ENCODE measurements at places on chromosomes 7 and 10.

- DNase-seq: no peak
Observed at GRCh38 chr10:35433851-35434426, 97.6 kb downstream of the CCNY start.

DNA sequence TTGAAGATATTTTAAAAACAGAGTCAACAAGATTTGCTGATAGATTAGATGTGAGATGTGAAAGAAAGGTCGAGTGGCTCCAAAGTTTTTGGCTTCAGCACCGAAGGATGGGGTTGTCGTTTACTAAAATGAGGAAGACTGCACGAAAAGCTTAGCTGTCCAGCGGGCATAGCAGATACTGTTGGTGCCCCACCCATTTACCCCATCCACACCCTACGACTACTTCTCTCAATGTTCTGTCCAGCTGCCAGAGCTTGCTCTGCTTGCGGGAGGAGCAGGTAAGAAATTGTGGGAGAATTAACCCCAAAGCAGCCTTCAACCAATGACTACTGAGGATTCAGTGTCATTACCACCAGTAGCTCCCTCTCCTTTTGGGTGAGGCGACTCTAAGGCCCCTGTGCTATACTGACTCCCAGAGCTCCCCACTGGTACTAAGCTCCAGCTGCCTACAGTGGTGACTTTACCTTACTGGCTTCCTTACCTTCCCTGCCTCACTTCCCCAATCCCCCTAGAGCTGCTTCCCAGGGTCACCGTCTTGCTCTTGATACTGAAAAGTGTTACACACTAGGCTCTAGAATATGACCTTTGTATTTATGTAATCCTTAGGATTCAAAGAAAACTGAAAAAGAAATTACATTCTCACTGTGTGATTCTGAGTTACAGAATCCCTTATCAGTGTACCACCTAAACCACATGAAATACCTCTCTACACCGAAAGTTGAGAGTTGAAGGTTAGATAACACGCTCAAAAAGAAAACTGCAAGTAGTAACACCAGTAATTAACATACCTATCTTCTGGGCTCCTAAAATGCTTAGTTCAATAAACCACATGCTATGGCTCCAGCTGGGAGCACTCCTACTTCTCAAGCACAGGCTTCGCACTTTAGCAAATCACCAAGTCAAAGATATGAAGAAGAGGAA, 22.3 kb downstream of the CACUL1 start:
- no peak for DNase-seq

GRCh38 chr10:121509112-121509511, 89.1 kb downstream of the FGFR2 start:
- DNase-seq: no peak

DNA sequence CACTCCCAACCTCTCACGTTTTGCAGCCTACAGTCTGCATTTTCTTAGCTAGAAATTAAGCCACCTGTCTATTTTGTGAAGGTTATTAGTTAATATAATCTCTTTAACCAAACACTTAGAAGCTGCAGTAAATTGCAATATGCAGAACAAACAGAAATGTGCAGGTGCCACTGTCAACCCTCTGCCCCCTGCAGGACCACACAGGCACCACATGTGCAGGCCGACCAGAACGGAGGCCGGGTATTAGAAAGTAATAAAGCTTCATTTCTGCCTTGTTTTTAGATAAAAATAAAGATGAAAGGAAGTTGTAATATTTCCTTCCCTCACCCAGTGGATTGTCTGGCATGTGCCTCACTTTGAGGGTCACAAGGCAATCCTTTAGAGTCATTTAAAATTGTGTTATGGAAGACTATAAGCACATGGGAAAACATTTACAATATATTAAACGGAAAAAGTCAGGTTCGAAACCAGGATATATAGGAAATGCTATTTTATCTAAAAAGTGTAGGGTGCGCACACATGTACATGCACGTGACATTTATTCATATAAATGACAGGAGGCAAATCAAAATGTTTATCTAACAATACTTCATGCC, 158.2 kb downstream of the ARHGAP12 start:
- peak; percentile 28 for DNase-seq

DNA sequence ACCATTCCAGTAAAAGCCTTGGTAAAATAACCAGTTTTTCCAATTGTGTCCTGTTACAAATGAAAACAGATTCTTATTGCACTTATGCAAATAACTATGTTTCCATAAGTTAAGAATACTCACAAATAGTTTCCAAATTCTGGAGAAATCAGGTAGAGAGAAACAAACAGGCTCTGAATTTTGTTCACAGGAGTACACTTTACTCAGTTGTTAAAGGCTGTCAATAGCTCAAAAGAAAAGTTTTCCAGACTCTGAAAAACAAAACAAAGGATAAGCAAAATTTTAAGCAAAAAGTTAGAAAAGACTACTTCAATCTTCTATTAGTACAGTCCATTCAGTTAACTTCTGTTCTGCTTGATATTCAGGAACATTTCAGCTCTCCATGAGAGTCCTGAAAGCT, 32.8 kb upstream of the ZNF365 start:
- DNase-seq: no peak

DNA sequence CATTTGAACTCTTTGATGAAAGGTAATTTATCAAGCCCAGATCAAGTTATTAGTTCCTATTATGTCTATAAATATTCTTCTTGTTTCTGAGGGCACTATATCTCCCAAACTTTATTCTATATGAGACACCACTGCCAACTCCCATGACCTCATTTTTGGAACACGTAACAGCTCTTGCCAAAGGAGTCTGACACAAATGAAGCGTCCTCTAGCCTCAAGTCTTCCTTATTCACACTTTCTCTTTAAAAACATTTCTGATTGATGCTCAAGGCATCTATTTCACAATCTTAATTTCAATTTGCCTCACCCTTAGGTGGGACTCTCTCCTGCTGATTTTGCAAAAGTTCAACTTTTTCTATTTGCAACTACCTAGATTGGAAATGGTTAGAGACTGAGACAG, 848.4 kb downstream of the GATA3 start:
- DNase-seq: no peak

- no peak for DNase-seq
Observed at GRCh38 chr7:27553273-27553672, 109.4 kb downstream of the HIBADH start.

DNA sequence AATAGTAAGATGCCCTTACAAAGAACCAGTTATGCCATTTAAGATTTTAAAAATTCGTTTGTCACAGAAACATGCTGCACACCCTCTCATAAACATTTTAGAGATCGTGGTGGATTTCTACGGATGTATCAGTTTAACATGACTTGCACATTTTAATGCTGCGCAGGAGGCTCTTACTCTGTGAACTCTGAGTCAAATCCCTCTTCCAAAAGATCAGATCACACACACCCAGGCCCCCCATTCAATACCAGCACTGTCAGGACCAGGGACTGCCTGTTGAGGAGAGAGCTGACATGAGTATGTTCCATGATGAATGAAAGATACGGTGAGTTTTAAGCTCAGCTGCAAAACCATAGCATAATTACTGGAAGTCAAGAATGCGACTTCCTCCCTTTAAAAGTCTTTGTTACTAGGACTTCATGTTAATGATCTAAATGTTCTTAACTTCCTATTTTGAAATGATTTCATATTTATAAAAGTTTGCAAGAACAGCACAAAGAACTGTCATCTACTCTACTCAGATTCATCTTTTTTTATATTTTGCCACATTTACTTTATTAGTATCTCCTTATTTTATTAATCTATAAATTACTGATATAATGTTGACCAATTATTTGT, 500.2 kb downstream of the GLRX3 start:
- DNase-seq: no peak

Measured in stimulated activated CD8-positive, alpha-beta memory T cell treated with anti-CD3 and anti-CD28 coated beads, Interleukin-4, amount 100 ng/mL, for 1 hour (primary cell).